ENCODE measurements at places on chromosomes 7 and 10. TPM values are rescaled to one million over a fixed set of nuclear protein-coding genes. Genes with fewer than 3 reads are reported as not detected.

The CPEB3 gene
- polyA plus RNA-seq = 3.7 TPM

The NME8 gene
- polyA plus RNA-seq = not detected

The TFEC gene
- polyA plus RNA-seq = 25.6 TPM

DNA sequence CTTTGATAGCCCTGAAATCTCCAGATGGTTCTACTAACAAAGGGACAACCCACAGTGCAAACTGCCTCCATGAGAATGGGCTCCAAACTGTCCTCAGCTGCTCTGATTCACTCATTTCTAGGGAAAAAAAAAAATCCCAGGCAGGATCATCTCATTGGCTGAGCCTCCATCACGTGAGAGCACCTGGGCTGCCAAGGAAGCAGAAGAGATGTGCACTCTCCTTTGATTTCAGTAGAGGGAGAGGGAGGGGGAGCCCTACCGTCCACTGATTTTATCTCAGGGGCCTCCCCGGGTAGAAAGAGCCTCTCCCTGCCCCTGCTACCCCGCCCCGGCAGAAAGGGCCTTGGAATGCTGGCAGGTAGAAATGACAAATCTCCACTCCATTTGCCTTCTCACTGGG lies 725.4 kb downstream of the PHTF2 start:
- no peak for DNase-seq

DNA sequence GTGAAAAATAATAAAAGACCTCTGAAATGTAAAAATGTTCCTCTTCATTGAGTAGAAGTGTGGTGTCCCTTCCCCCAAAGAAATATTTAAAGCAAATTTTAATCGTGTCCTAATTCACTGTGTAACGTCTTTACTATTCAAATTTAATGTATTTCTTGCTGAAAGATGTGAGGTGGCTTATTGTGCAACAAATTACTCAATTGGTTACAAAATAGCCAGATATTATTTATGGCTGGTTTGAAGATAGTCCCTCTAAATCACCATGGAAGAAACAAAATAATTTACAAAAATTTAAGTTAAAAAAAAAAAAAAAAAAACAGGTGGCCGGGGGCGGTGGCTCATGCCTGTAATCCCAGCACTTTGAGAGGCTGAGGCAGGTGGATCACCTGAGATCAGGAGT lies 43.7 kb downstream of the DNAJC12 start:
- DNase-seq = no peak

DNA sequence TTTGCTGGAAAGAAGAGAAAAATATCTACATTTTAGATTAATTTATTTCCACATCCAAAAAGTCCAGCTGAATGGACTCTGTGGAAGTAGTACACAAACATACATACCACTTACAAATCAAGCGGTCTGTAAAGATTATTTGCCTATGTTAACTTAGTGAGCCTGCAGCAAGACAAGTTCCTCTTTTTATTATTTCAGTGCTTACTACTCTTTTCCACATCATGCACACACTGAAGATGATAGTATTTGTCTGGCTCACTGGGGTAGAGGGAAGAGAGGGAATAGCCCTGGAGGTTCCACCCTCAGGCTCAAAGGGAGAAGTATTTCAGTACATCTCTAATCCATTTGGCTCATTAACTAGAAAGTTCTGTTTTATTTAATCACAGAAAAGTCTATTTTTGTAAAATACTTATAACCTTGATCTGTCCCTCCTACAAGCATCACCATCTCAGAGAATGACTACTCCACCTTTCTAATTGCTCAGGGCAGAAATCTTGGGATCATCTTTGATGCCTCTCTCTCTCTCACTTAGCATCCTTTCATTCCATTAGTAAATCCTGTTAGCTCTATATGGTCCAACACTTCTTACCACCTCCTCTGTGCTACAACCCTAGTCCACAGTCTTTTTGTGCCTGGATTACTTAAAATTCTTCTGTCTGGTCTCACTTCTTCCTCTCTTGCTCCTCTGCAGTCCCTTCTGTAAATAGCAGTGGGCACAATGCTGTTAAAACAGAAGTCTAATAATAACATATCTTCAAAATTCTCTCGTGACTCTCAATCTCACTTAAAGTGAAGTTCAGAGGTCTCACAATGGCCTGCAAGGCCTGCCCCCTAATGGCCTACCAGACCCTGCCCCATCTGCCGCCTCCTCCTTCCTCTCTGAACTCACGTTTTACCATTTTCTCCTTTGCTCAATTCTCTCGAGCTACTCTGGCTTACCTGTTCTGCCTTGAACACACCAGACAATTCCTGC lies 64.3 kb upstream of the CCDC6 start:
- DNase-seq = no peak
